Activated effector memory CD4-positive, alpha-beta T cell treated with anti-CD3 and anti-CD28 coated beads, Interleukin-2, amount 50 U/mL, for 16 hours (primary cell): ENCODE measurements at places on chromosomes 7 and 10.

DNA sequence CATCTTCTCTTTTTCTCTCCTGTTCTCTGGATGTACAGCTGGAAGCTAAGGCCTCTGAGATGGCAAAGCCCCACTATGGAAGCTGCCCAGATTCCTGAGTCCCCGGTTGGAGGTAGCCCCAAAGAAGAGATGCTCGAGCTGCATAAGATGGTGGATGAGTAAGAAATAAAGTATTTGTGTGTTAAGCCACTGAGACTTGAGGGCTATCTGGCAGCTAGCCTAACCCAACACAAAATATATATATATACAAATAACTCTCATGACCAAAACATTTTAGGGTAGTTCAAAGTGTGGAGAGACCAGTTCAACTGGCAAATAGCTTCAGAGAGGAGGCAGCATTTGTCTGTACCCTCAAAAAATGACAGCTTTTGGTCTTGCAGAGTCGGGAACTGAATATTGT is 72.4 kb upstream of the PDE1C start:
- DNase-seq: no peak

DNA sequence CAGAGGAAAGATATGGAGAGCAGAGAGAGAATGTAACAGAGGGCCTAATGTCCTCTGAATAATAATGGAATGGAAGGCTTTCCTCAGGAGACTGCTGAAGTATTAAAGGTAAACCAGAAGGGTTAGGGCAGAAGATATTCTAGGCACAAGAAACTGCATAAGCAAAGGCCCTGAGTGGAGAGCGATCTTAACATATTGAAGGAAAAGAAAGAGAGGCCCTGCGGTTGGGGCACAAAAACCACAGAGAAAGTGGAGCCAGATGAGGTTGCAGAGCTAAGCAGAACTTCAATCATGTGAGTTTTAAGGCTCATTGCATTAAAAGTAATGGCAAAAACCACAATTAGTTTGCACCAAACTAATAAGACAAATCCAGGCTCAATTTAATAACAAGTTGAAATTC is 115.8 kb upstream of the VSTM2A start:
- DNase-seq: no peak

GRCh38 chr10:119445935-119446317 is 96.6 kb downstream of the RGS10 start:
- DNase-seq: no peak

DNA sequence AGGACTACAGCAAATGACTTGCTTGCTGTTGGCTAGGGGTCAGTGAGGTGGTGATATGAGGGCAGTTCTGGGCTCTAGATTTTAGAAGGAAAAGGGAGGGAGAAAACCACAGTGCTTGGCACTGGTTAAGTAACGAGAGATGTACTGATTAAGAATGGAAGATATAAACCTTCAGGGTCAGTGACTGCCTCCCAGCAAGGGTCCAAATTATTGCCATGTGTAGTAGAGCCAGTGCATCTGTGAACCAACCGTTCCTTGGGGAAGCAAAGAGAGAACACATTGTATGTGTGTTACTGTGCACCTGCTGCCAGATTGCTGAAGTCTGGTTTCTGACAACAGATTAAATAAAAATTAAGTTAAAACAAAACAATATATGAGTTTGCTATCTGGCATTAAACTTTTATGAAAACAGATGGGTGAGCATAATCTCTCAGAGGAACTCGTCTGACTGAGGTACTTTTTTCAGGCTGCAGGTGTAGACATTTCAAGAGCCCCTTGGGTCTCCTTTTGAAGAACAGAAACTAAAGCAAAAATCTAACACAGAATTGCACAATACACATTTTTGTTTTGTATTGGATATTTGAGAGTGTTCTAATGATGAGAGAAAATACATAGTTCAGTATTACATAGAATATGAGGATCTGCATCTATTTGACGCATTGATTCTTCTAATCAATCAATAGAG is 1120.6 kb downstream of the SORCS3 start:
- DNase-seq: no peak

DNA sequence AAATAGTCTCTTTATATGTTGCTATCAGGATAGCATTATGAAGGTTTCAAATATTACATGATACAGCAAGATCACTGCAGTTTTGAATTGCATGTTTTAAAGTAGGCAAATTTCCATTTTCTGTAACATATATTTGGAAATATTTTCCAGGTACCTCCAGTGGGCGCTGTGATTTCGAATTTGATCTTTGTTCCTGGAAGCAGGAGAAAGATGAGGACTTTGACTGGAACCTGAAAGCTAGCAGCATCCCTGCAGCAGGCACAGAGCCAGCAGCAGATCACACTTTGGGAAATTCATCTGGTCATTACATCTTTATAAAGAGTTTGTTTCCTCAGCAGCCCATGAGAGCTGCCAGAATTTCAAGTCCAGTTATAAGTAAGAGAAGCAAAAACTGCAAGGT is 299.0 kb downstream of the MALRD1 start:
- DNase-seq: no peak

- DNase-seq: no peak
These were observed 40.5 kb upstream of the PPP2R2D start for GRCh38 chr10:131860311-131860710.

DNA sequence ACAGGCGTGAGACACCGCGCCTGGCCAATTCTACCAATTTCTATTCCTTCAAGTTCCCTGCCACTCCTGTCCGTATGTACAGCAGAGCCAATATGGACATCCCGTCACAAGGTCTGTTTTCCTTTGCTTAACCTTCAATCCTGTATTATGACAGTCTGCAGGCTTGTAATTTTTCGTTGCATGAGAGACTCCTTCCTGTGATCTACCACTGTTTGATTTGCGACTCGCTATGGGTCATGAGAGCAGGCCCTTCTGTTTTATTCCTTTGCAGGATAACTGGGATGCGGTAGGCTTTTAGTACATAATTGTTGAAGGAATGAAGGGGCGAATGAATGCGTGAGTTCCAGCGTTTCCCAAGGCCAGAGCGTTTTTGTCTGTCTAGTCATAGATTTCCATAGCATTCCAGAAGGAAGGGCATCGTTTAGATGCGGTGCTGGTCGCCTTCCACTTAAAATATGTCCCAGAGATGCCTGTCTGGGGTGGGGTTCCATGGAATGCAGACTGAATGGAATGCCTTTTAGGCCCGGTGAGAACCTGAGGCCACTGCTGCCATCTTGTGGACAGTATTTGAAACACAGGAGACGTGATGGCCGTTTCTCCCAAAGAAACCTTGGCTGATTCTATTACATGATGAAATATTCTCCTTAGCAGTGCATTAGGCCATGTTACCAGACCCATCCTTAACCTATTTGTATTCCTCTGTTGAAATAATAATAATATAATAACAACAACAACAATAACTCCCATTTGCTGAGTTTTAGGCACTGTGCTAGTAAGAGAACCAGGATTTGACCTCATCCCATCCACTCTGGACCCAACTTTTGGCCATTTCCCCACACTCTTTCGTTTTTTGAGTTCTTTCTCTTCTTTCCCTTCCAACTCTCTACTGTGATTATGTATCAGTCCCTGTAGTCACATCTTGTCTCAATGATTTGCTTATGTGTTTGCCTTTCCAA is 193.2 kb downstream of the MYOF start:
- DNase-seq: peak; percentile 78

GRCh38 chr10:28444031-28444430 is 88.9 kb upstream of the WAC start:
- DNase-seq: no peak

DNA sequence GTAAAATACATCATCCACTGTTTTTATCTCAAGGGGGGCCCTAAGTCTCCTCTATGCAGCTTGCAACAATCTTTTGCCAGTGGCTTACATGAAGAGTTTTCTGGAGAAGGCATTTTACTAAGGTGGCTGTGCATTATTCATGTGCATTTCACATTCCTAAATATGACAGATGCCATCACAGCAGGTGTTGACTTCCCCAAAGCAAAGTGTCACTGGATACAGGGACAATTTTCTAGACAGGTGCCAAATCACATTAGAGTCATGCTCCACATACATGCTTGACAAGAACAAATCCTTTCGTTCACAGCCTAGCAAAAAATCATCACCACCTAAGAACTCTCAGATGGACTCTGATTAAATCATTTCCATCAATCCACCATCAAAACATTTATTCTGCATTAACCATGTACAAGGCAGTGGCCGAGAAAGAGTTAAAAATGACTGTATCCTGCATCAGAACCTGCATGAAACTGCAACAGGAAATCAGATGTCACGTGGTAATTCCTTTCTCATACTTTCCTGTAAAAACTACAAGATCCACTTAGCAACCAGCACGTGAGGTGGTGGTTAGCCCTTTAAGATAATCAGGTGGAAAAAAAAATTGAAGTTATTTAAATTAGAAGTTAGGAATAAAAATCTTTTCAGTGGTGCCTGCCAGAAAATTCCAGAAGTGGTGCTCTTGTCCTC is 88.2 kb upstream of the AFAP1L2 start:
- no peak for DNase-seq

GRCh38 chr10:127228195-127228787 is 31.9 kb upstream of the INSYN2A start:
- DNase-seq: no peak

DNA sequence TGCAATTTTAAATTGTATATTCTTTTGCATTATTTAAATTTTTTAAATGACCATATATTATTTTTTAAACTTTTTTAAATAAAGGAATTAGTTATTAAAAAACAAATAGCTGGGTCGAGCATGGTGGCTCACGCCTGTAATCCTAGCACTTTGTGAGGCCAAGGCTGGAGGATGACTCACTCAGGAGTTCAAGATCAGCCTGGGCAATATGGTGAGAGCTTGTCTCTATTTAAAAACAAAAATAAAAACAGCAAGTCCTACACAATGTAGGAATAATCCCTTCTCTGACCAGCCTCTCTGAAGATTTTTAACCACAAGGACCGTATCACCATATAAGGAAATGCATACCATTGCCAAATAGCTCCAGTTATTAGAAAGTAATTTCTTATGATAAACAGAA is 19.6 kb downstream of the NOC3L start:
- DNase-seq: no peak

DNA sequence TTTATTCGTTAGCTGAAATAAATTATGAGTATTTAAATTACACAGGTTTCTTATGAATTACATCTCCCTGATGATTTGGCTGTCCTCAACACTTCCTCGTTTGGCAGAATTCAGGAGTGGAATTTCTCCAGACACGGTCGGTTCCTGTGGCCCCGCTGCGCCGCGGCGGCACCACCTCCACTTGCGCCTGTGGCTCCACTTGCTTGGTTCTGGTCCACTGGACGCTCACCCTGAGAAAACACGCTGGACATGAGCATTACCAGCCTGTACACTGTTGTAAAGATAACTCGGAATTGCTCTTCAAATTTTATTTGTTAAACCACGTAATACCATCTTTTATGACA is 85.3 kb downstream of the ZNF33B start:
- DNase-seq: no peak

GRCh38 chr10:129514568-129515451 is 47.8 kb downstream of the MGMT start:
- no peak for DNase-seq

DNA sequence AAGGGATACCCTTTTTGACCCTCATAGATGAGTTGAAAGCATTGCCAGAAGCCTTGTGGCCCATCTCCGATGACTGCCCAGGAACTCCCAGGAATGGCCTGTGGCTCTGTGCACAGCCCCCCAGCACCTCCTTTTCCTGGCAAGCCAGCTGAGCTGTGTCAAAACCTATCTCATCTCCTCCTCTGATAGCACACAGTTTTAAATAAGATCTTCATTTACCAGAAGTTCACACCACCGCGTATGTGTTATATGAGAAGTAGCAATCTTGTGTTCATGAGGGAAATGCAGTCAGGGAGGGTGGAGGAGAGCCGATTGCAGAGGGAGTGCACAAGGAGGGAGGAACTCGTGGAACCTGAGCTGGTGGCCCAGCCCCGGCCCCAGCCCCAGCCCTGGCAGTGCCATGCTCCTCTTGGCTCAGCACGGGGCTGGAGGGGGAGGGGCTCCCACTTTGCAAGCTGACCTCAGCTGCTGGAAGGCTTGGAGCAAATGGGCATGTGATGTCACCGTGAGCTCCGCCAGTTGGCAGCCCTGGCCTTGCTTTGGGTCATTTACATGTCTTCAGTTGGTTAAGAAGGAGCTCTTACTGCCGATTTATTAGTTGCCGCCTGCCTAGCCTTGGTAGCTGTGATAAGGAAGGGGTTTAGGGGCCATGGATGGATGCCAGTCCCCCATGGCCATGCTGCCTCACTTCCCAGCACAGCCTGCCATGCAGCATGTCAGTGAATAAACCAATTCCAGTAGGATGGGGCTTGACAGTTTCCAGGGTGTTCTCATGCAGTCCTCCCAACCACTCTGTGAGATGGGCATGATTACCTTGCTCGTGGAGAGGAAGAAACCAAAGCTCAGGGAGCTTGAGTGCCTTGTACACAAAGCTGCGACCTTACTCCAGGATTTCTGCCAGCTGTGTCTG is 20.0 kb downstream of the UNC5B start:
- DNase-seq: no peak

DNA sequence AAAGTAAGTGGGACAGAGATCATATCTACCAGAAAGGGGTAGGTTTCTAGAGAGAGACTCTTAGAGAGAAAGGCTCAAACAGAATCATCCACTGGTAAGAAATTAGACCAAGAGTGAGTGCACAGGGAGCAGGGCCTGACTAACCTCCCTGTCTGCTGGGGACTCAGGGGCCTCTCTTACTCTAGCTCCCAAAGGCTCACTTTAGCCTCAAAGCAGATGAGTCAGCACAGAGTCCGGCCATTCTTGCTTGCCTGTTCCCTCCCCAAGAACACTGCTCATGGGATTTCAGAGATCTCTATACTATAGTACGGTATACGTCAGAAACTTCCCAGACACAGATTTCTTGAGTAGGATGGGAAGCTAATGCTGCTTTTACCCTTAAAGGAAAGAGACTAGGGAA is 32.7 kb downstream of the RBM28 start:
- DNase-seq: no peak

- DNase-seq: no peak
These were observed 152.6 kb downstream of the PRKCQ start for GRCh38 chr10:6427357-6427959.

GRCh38 chr7:130279286-130279685 is 12.6 kb downstream of the CPA2 start:
- no peak for DNase-seq

- no peak for DNase-seq
These were observed 384.2 kb upstream of the LRGUK start for GRCh38 chr7:133742709-133743538.

DNA sequence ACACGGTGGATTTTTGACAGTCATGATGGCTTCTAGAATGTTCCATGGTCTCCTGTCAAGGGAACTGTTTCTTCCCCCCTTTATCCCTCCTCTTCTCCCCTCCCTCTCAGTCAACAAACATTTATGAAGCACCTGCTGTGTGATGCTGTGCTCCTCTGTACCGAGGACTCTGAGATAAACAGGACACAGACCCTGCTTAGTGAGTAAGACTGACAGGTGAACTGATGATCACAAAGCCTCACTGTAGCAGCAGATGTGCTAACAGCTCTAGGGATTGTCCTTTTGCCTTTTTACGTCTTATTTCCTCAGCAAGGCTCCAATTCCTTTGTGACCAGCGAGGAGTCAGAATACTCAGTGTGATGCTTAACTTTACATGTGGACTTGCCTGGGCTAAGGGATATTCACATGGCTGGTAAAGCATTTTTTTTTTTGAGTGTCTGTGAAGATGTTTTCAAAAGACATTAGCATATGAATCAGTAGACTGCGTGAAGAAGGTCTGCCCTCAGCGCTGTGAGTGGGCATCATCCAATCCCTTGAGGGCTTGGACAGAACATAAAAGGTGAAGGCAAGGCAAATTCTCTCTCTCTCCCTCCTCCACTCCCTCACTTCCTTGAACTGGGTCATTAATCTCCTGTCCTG is 170.1 kb downstream of the ADRA2A start:
- DNase-seq: no peak
